ENCODE measurements at places on chromosomes 2 and 18.
A peak's percentile ranks its signal among the peaks of the same experiment; 100 is the strongest.

- no peak for DNase-seq
- H3K36me3 ChIP-seq = peaks cover 11% of the 10 kb centered on the region
- peaks cover 27% of the 10 kb centered on the region for H3K27me3 ChIP-seq
- H3K27ac ChIP-seq = peak overlapping the region; percentile 50
- H3K4me3 ChIP-seq = no peak overlapping the region
Observed at GRCh38 chr2:238167761-238168160, 9.0 kb downstream of the ERFE start.

DNA sequence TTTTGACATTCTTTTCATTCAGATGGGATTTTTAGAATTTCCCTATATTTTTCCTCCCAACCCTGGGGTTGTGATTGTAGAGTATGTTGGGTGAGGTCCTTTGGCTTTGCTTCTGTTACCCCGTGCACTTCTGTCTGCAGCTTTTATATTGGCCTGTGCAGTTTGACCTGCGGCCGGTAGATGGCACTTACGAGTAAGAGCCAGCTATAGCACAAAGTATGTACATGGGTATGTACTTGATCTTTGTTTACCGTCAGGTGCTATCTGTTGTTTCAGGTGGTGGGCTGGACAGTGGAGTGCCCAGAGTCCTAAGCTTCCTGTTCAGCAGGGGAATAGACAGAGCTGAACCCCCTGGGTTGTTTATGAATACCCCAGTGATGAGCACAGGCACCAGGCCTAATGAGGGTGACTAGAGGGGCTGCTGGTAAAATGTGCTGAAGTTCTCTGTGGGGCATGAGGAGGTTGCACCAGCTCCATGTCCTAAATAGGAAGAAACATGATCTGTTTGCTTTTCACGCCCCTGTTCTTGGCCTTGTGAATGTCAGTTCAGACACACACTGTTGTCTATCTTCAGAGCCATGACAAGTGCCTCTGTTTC lies 58.9 kb upstream of the THUMPD2 start:
- H3K27ac ChIP-seq = peak overlapping the region; percentile 60
- DNase-seq = no peak
- no peaks in the 10 kb centered on the region for H3K27me3 ChIP-seq
- H3K36me3 ChIP-seq = peaks cover 5% of the 10 kb centered on the region
- H3K4me3 ChIP-seq = no peak overlapping the region

- no peaks in the 10 kb centered on the region for H3K36me3 ChIP-seq
- H3K27me3 ChIP-seq = no peaks in the 10 kb centered on the region
- DNase-seq = no peak
- H3K4me1 ChIP-seq = peaks cover 21% of the 10 kb centered on the region
Observed at GRCh38 chr18:42730272-42730671, 385.2 kb downstream of the RIT2 start.

GRCh38 chr2:170113168-170113894 lies 64.6 kb upstream of the MYO3B start:
- no peaks in the 10 kb centered on the region for H3K36me3 ChIP-seq
- no peaks in the 10 kb centered on the region for H3K27me3 ChIP-seq
- no peak for DNase-seq
- no peak overlapping the region for H3K27ac ChIP-seq
- no peaks in the 10 kb centered on the region for H3K4me1 ChIP-seq

- DNase-seq = no peak
- H3K36me3 ChIP-seq = no peaks in the 10 kb centered on the region
- H3K27me3 ChIP-seq = no peaks in the 10 kb centered on the region
- H3K27ac ChIP-seq = peak overlapping the region; percentile 93
Observed at GRCh38 chr2:45699032-45699658, 47.7 kb downstream of the PRKCE start.

DNA sequence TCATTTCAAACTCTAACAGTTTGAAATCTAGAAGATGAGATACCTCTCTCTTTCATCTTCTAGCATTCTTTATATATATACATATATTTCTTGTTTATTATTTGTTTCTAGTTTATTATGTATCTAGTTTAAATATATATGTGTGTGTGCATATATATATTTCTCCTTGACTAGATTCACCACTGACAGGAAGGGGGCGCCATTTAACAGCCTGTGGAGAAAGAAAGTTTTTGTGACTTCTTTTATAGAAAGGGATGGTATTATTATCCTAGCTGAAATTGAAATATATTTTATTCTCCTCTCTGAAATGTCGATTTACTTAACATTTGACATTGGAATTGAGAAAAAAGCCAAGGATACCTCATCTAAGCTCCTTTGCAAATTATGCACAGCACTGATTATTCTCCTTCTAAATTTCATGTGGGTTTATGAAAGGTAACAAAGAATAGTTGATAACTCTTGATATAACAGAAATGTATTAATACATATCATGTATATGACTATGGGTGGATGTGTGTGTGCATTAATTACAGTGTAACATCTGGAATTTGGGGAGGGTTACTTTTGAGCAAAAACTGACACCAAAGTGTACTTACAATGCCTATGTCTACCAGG lies 160.7 kb upstream of the NT5C1B start:
- H3K4me3 ChIP-seq = no peak overlapping the region
- peaks cover 37% of the 10 kb centered on the region for H3K27me3 ChIP-seq
- no peak overlapping the region for H3K27ac ChIP-seq
- peak; percentile 65 for DNase-seq
- H3K4me1 ChIP-seq = no peaks in the 10 kb centered on the region

DNA sequence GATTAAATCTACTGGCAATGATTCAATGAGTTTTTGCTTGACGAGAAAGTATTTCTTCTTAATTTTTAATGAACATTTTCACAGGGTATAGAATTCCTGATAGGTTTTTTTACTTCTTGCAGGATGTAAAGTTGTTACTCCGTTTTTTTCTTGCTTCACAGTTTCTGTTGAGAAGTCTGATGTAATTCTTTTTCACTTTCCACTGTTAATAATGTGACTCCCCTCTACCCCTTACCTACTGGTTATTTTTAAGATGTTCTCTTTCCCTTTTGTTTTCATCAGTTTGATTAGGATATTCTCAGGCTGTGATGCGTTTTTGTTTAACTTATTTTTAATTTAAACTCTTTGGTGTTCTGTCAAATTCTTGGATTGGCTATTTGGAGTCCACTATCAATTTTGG lies 933.9 kb upstream of the PIK3C3 start:
- H3K4me1 ChIP-seq = peaks cover 7% of the 10 kb centered on the region
- no peak overlapping the region for H3K4me3 ChIP-seq
- H3K36me3 ChIP-seq = no peaks in the 10 kb centered on the region
- DNase-seq = no peak
- no peaks in the 10 kb centered on the region for H3K27me3 ChIP-seq

- no peaks in the 10 kb centered on the region for H3K27me3 ChIP-seq
- no peak overlapping the region for H3K27ac ChIP-seq
- H3K4me3 ChIP-seq = no peak overlapping the region
- H3K4me1 ChIP-seq = peaks cover 14% of the 10 kb centered on the region
- DNase-seq = no peak
Observed at GRCh38 chr2:28684142-28684858, 67.3 kb upstream of the PPP1CB start.

- no peak overlapping the region for H3K27ac ChIP-seq
- H3K36me3 ChIP-seq = no peaks in the 10 kb centered on the region
- DNase-seq = no peak
- H3K27me3 ChIP-seq = no peaks in the 10 kb centered on the region
- H3K4me1 ChIP-seq = peaks cover 4% of the 10 kb centered on the region
Observed at GRCh38 chr2:52210161-52210560, 1178.2 kb upstream of the NRXN1 start.

GRCh38 chr2:50398766-50399056 lies 633.2 kb downstream of the NRXN1 start:
- no peaks in the 10 kb centered on the region for H3K36me3 ChIP-seq
- peaks cover 10% of the 10 kb centered on the region for H3K4me1 ChIP-seq
- no peaks in the 10 kb centered on the region for H3K27me3 ChIP-seq
- DNase-seq = no peak
- no peak overlapping the region for H3K4me3 ChIP-seq

GRCh38 chr18:22643731-22644130 lies 226.0 kb upstream of the CTAGE1 start:
- H3K27me3 ChIP-seq = no peaks in the 10 kb centered on the region
- no peak overlapping the region for H3K4me3 ChIP-seq
- no peak for DNase-seq

- H3K27me3 ChIP-seq = peaks cover 2% of the 10 kb centered on the region
- no peaks in the 10 kb centered on the region for H3K36me3 ChIP-seq
- H3K27ac ChIP-seq = no peak overlapping the region
- no peak for DNase-seq
- no peak overlapping the region for H3K4me3 ChIP-seq
- no peaks in the 10 kb centered on the region for H3K4me1 ChIP-seq
Observed at GRCh38 chr2:158045362-158045761, 56.3 kb upstream of the UPP2 start.

Data from neural crest cell (in vitro differentiated cells).